ENCODE measurements at places on chromosomes 12 and 14.
A peak's percentile ranks its signal among the peaks of the same experiment; 100 is the strongest.

- no peak for DNase-seq
These were observed 32.6 kb downstream of the TNFAIP2 start for GRCh38 chr14:103155826-103156394.

- DNase-seq: no peak
These were observed 74.7 kb downstream of the APAF1 start for GRCh38 chr12:98719515-98720504.

GRCh38 chr12:130049666-130050065 is 112.6 kb upstream of the FZD10 start:
- DNase-seq: no peak

DNA sequence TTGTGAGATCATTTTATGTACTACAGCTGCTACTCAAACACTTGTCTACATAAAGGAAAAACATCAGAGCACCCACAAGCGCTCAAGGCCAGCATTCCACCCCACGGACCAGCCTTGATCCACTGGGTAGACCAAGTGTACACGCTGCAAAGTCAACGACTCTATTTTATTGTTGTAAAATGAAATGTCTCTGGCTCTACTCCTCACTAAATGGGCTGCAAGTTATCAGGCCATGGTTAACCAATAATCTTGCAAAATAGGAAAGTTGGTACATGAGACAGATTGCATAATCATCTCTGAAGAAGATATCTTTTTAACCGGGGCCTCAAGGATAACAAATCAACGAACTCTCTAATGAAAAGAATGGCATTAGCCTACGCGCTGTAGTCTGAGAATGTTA is 69.9 kb upstream of the FOXN3 start:
- no peak for DNase-seq

GRCh38 chr14:21059842-21060613 is 2.4 kb downstream of the RNASE8 start:
- DNase-seq: no peak

DNA sequence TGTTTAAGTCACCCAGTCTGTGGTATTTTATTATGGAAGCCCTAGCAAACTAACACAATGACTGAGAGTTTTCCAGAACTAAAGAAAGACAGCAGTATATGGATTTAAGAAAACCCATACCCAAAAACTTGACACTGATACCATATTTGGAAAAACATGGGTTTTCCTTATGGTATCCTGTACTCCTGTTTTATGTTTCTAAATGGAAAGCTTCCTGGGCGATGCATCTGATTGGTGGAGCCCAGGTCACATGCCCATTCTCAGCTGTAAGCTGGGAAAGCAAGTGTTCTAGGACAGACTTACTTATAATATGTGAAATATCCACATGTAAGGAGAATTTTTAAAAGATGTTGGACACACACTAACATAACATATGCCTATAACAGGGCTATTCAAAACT is 4.5 kb upstream of the RNASE4 start:
- DNase-seq: no peak

GRCh38 chr12:65565601-65566560 is 258.4 kb upstream of the HMGA2 start:
- no peak for DNase-seq

DNA sequence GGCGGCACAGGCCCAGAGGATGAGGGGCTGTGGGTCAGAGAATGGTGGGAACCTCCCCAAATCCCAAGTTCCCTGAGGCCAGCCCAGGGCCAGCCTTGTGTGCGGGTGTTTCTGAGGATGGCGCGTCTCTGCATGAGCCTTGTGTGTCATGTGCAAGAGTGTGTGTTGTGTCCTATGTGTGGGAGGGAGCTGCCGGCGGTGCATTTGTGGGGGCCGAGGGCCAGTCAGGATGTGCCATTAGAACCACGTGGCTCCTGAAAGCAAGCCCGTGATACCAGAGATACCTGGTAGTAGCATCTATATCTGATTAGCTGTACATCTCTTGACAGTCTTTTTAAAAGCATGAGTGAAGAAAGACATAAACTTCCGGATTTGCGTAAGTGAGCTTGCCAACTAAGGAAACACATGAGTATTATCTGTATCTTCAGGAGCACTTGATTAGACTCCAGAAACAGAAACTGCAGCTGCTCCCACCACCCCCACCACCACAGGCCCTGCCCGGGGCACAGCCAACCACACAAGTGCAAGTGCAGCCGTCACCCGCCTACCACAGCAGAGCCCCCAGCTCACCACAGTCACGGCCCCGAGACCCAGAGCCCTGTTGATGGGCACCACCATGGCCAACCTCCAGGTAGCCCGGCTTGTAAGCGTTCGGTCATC is 19.2 kb downstream of the DDX51 start:
- DNase-seq: no peak

DNA sequence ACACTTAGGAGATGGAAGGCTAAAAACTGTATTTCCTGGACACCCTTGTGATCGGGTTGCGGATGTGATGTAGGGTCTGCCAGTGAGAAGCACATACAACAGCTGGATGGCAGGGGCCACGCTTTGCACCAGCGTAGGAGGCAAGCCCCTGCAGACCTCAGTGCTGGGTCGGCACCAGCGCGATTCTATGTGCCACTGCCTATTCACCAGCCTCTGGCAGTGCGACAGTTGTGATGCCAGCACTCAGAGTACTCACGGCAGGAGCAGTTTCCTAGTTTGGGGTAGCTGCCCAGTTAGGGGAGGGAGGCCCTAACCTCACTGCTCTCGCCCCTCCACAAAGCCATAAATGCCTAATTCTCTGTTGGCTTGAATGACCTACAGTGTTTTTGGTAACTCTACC is 31.6 kb downstream of the SPTLC2 start:
- no peak for DNase-seq

DNA sequence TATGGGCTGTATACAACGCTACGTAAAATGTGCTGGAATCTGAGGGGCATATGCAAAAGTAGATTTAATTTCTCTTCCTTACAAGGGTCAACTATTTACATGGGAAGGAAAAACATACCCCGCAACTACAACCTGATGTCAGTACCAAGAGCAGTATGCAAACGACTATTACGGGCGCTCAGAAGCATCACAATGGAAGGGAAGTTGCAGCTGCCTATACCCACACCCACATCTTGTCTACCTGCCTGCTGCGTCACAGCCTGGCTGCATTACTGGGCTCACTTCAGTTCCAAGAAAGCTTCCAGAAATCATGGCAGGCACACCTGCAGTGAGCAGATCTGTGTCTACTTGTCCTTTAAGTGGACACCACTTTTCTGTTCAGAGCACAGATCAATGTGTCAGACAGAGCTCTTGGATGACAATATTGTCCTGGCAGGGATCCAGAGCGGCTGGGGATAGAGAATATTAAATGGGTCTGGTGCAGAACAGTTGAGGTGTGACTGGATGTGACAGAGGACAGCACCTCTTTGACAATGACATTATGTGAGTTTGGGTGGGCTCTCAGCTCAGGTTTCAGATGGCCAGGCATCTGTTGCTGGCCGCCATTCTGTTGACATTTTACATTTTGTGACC is 41.5 kb upstream of the GNG2 start:
- DNase-seq: no peak

DNA sequence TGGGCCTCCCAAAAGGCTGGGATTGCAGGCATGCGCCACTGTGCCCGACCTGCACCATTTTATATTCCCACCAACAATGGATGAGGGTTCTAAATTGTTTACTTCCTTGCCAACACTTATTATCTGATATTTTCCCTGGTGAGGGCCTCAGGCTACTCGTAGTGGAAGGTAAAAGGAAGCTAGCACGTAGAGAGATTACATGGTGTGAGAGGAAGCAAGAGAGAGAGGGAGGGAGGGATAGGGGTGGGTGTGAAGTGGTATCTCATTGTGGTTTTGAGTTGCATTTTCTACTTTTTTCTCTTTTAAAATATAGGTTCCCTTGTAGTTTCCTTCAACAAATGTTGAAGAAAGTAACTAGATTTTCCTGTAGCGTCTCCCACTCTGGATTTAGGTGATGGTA is 30.9 kb downstream of the MYO1H start:
- no peak for DNase-seq

DNA sequence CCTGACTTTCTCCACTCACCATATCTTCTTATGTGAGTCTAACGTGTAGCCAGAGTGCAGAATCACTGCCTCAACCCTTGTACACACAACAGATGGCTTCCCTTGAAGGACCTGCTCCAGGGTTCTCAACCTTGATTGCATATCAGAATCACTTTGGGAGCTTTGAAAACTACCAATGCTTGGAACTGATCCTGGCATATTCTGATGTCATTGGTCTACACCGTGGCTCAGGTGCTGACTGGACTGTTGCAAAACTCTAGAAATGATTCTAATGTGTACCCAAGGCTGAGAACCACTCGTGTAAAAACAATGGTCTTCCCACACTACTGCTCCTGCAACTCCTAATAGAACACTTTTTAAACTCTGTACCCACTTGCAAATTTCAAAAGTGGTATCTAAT is 18.5 kb downstream of the TMEM132D start:
- DNase-seq: no peak

DNA sequence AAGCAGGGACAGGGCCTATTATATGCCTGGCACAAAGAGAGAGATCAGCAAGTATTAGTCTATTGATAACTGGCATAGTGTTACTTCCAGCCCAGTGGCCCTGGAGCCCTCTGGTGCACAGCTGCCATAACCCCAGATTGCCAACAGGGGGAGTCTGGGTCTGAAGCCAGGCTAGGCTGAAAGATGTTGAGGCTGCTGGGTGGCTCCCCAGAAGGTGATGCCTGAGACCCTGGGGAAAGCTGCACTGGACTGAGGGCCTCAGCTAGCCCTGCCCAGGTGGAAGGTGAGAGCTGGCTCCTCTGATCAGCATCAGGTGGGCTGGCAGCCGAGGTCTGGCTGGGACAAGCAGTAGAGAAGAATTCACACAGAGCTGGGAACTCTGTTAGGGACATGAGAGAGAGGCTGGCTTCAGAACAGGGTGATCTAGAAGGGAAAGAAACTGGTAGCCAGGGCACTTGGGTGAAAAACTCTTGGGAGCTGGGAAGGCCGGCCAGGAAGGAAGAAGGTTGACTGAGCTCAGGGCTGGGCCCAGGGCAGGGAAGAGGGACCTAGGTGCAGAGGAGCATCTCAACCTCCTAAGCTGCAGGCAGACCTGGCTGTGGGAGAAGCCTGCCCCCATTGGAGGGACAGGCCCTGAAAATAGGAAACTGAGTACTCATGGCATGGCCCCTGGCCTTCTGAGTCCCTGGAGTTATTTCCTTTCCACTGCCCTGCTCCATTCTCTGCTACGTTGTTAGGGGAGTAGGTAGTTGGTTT is 3.9 kb downstream of the GZMH start:
- DNase-seq: peak; percentile 82

DNA sequence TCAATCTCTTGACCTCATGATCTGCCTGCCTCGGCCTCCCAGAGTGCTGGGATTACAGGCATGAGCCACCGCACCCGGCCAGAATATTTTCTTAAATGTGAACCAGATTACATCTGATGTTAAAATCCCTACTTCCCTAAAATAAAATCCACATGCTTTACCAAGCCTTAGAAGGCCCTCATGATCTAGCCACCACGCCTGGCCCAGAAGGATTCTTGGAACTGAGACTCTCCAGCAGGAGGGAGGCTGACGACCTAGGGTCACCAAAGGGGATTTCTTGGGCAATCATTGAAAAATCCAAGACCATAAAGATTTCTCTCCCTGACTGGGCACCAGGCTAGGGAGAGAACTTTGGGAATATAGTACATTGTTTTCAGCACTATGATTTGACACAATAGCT is 25.2 kb upstream of the RASSF3 start:
- DNase-seq: no peak

DNA sequence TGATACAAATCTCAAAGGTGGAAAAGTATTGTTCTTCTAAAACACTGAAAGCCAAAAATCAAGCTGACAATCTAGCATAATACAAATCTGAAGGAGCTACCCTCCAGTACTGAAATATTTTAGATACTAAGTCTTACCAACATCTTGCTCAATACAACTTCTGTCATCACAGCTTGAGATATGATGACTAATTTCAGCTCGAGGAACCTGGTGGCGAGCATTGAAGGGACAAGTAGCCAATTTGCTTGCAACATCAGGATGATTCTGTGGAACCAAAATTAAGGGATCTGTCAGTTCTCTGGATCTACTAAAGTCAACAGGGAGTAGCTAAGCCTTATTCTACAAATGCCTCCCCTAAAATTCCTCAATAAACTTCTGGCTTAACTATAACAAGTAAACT is 10.4 kb downstream of the GTSF1 start:
- DNase-seq: no peak

DNA sequence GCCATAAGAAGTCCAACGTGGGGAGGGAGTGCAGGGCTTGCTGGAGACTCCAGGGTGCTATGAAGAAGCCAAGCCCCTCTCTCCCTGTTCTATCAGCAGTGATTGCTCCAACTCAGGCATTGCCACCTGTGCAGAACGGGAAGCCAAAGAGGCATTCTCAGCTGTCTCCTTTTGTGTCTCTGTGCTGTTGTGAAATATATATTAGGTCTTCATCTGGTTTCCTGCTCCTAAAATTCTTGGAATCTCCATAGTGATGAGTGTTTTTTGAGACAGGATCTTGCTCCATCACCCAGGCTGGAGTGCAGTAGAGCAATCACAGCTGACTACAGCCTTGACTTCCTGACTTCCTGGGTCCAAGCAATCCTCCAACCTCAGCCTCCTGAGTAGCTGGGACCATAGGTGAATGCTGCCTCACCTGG is 51.2 kb upstream of the AEBP2 start:
- no peak for DNase-seq

DNA sequence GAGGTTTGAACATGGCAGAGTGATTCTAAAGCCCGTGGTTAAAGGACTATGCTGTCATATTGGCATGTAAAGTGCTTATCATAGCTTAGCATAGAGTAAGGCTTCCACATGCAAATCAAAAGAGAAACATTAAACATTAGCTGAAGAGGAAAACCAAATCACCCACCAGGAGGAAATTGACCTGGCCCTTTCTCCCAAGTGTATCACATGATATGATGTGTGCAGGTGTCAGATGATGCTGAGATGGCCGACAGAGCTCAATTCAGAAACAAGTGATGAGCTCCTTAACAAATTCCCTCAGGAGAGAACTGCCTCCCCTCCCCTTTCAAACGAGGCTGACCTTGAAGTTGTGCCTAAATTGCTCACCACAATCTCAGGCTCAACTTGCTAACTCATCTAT is 217.1 kb upstream of the BTG1 start:
- no peak for DNase-seq

DNA sequence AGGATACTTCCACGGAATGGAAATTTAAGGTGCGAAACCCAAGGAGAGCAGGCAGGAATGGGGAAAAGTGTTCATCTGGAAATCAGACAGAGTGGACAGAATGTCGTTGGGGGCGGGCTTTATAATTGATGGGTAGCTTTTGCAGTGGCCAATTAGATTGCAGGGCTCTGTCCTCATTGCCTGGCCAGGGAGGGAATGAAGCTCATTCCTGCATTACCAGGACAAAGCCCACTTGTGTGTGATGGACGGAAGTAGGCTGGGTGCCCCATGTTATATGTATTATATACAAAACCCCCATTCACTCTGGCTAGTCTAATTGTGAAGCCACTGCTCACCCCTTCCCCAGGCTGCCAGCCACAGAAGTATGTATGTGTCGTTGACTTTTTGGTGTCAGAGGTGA is 23.6 kb downstream of the ZNF664 start:
- DNase-seq: no peak
